Smooth muscle cell of the brain vasculature (primary cell): ENCODE measurements at places on chromosomes 5 and 9.

- no peak for DNase-seq
Observed at GRCh38 chr5:126332326-126332725, 90.9 kb upstream of the GRAMD2B start.

DNA sequence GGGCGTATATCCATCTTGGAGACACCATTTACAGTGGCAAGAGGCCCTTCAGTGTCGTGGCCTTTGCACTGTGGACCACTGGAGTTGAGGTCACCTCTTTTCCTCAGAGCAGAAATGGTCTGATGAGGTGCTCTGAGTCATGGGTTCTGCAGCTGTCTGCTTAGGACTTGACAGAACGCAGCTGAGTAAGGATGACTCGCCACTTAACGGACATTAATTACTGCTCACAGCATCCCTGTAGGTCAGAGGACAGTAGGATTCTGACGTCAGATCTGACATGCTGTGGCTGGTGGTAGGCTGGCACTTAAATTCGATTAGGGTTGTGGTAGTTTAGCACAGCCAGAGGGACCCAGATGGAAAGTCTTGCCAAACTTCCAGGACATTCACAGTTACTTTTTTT, 479.4 kb downstream of the DMAC1 start:
- peak; percentile 13 for DNase-seq

DNA sequence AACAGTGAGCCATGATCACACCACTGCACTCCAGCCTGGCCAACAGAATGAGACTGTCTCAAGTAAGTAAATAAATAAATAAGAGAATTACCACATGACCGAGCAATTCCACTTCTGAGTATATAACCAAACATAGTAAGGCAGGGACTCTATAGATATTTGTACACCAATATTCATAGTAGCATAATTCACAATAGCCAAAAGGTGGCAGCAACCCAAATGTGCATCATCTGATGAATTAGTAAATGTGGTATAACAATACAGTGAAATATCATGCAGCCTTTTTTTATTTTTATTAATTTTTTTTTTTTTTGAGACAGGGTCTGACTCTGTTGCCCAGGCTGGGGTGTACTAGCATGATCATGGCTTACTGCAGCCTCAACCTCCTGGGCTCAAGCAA, 33.1 kb downstream of the ALDH7A1 start:
- DNase-seq = no peak

DNA sequence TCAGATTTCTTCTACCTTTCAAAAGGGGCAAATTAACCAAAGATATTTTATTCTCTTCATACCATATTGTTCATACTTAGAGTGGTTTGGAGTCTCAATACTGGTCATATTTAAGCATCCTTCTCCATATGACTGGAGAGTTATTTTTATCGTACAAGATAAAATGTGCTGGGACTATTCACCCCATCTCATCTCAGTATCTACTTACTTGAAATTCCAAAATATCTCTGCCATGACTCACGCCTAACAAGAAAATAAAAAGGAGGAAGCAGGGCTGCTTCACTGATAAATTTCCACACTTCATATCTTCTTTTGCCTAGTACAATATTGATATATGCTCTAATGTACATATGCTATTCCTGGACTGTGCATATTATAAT, 277.9 kb upstream of the CDH9 start:
- DNase-seq = no peak

DNA sequence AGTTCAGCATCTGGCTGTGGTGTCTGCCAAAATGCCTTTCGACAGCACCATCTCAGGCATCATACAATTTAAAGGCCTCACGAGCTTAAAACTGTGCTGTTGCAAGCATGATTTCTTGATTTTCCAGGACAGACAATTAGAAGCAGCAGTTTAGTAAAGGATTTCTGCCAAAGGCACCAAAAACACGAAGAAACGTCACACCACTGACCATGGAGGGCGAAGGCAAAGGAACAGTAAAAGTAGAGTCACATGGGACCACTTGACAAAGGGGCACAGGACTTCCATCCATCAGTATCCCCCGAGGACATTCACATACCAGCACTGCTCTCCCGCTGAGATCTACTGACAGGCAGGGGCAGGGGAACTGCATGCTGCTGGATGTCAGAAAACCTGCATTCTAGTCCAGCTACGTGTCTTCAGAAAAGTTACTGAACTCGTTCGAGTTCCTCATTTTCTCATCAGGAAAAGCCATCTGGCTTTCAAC, 70.4 kb upstream of the FBXW11 start:
- DNase-seq = no peak

DNA sequence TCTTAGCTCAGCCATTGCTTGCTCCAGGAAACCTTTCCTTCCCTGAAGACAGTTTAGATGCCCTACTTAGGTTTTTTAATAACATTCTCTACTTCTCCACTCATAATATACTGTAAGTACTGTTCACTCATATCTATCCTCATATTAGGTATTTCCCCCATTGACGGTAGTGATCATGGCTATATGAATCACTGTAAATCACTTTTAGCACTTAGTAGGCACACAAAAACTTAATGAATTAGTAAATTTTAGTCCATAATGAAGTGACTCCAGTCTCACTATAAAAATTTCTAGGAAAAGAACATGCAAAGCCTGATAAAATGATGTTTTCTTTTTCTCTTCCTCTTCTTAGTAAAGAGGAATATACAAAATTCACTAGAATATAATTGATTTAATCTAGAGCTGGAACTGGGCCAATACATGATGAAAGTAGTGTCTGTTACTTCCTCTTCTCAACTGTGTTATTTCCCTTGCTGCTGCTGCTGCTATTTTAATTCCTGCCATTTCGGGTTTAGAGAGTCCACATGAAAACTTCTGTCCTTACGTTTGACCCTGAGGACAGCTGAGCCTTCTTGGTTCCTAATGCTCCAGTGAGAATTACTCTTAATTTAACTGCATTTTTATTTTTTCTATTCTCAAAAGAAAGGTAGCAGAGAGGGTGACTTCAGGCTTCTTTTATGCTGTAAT, 73.5 kb downstream of the LNPEP start:
- DNase-seq = no peak

- no peak for DNase-seq
Observed at GRCh38 chr9:33340186-33340585, 49.9 kb downstream of the NFX1 start.

DNA sequence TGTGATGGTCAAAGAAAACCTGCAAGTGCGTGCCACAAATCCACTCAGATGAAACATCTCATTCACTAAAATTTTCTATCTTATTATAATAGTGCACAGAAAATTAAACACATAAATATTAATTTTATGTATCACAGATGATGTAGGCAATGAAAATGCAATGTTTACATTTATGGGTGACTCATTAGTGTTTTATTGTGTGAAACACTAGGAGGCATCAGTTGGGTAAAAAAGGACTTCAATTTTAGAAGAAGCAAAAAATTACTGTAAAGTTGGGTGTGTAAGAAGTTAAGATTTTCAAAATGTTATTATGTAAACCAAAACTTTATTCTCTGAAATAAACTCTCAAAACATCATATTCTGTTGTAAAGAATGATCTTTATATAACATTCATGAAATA, 4.0 kb downstream of the MEF2C start:
- no peak for DNase-seq

DNA sequence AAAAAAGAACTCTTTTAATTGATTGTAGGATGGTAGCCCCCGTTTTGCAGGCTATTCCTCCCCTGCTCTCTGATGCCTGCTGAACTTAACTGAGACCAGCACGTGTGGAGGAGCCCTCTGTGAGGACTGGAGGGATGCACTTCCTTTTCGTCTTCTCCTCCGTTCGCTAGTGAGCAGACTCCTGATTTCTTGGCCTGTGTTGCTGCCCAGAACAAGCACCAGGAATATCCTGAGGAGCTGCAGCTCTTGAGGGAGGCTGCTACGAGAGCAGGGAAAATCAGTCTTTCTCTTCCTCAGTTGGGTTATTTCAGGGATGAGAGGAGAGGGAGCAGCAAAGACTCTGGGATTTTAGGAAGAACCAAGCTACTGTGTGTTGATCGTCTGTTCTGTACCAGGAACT, 74.7 kb downstream of the ARHGAP26 start:
- no peak for DNase-seq

GRCh38 chr9:23538067-23538402, 288.0 kb downstream of the ELAVL2 start:
- DNase-seq = no peak

DNA sequence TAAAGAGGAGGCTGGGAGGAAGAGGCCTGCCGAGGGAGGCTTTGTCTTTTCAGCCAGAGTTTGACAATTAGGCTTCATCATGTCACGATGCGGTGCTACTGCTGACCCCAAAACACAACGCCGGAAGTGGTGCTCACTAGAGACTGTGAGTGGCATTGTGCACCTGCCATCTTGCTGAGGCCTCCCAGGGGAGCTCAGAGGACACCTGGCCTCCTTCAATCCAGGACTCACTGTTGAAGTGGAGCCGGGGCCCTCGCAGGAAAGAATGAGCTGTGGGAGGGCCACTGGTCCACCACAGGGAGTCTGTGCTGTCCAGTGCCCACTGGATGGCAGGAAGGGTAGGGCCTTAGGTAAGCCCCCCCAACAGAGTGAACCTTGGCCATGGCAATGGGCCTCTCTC, 12.7 kb upstream of the SLC25A48 start:
- no peak for DNase-seq

DNA sequence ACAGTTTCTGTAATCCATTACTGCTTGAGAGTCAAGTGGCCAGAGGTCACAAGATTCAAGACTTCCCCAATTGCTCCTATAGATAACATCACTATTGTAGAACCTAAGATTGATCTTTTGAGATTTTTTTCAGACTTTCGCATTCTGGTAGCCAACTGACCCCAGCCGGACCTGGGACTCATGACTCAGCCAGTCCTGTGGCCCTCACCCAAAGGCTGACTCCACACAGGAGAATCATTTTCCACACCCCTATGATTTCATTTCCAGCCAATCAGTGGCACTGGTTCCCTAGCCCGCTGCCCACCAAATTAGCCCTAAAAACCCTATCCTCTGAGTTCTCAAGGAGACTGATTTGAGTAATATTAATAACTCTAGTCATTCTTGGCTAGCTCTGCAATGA, 36.2 kb downstream of the TARS1 start:
- no peak for DNase-seq
